ENCODE measurements at places on chromosomes 2 and 18. TPM values are rescaled to one million over a fixed set of nuclear protein-coding genes. Genes with fewer than 3 reads are reported as not detected.

Gene TCF23
- total RNA-seq: not detected

Gene OBSL1
- total RNA-seq: 48.4 TPM

Gene KCNG2
- total RNA-seq: 0.25 TPM

Gene AFF3
- 81.4 TPM for total RNA-seq

Gene RGPD4
- 0.25 TPM for total RNA-seq

Gene RESP18
- 1.2 TPM for total RNA-seq

Gene CRYGB
- total RNA-seq: not detected

Gene ASB18
- total RNA-seq: not detected

Gene ZNF397
- total RNA-seq: 35.9 TPM

Gene VWA3B
- 0.98 TPM for total RNA-seq

Gene CRACDL
- total RNA-seq: 1.2 TPM

Gene CXCR1
- total RNA-seq: not detected

Gene ALPP
- total RNA-seq: not detected

Gene TMEM169
- 15.7 TPM for total RNA-seq

Gene GCG
- 0.49 TPM for total RNA-seq

Gene BOLL
- total RNA-seq: not detected

Gene INPP5D
- 2.7 TPM for total RNA-seq

Gene EVX2
- total RNA-seq: not detected

Gene MBD5
- 41.3 TPM for total RNA-seq

Gene SP9
- 9.8 TPM for total RNA-seq

Gene HADHA
- total RNA-seq: 66.6 TPM

Gene SCN3A
- 194 TPM for total RNA-seq

Gene GALNT3
- total RNA-seq: 3.0 TPM

Gene DNPEP
- 11.1 TPM for total RNA-seq

Gene DHRS9
- 0.49 TPM for total RNA-seq

Gene DPP10
- total RNA-seq: 50.9 TPM

Gene GPAT2
- total RNA-seq: 0.49 TPM

Gene IL18R1
- not detected for total RNA-seq

Gene GALNT14
- 10.1 TPM for total RNA-seq

Gene VIT
- total RNA-seq: not detected

Gene TMEFF2
- total RNA-seq: 37.6 TPM

Gene NT5C1B
- not detected for total RNA-seq

Gene SOWAHC
- total RNA-seq: 30.2 TPM

Gene NAT8
- total RNA-seq: not detected

Gene POTEC
- total RNA-seq: not detected

Gene RGPD3
- 0.98 TPM for total RNA-seq

Gene REG3A
- total RNA-seq: not detected

Gene ITPRIPL1
- total RNA-seq: 3.4 TPM

Gene FEV
- total RNA-seq: not detected

Gene ANKMY1
- total RNA-seq: 7.1 TPM

Gene CTNNA2
- total RNA-seq: 122 TPM
